Right ventricle myocardium superior (tissue), 1 donor: ENCODE measurements at places on chromosomes 5 and 9. TPM values are rescaled to one million over a fixed set of nuclear protein-coding genes. Genes with fewer than 3 reads are reported as not detected.

DBH gene
- not detected for total RNA-seq

DNA sequence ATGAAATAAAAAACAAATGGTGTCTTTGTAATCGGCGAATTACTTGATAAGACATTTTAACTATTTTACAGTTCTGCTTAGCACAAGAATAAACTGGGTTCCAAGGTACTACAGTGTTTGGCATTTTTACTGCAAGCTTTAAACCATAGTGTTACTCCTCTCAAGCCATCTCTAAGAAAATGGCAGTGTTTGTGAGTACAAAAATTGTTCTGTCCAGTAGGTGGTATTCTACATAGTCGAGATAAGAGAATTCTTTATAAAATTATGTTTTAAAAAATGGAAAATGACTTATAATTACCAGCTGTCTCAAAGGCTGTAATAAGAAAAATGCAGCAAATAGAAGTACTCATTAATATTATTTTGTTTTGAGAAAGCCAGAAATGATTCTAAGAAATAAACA, 3.2 kb downstream of the SMIM15 start:
- no peak for DNase-seq

GMCL2 gene
- not detected for total RNA-seq

DNA sequence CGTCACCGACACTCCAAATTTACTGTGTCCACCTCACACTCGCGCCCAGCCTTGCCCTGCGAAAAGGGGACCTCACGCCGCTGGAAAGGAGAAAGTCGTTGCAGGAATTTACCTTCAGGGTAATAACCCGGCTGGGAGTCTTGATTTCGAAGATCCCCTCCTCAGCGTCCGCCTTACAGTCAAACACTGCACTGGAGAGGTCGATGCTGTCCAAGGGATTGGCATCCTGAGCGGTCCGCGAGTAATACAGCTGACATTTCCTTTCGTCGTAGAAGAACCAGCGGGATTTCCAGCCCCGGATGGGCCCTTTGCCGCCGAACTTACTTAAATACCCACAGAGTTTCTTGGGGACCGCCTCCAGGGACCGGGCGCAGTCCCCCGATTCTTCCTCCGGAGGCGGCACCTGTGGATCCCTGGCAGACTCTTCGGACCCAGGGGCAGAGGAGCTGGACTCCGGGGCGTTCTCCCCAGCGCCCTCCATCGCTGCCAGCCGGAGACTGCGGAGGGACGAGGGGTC, 330 bp downstream of the TBC1D2 start:
- no peak for DNase-seq

DNA sequence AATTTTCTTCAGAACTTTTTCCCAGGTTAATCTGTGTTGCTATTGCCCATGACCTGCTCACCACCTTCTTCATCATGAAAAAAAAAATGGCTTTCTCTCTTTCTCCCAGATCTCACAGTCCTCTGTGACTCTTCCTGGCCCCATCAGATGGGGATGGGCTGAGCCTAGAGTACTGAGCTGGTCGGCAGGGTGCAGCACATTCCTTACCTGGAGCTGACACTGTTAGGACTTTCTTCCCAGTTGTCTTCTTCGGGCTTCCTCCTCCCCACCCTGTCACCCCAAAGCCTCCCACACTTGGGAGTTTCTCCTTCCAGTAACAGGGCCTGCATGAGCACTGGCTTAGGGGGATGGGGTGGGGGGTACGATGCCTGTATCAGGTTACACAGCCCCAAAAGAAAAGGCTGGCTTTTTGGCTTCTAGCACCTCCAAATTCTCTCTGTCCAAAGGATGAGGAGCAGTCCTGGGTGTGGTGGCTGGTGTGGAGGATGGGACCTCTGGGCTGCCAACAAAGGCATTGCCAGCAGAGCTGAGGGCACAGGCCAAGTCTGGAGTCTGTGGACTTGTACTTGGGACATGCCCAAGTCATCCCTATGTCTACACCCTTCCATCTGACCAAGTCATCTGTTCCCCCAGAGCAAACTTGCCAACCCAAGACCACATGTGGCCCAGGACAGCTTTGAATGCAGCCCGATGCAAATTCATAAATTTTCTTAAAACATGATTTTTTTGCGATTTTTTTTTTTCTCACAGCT, 68.0 kb upstream of the HSPA9 start:
- DNase-seq = no peak

DNA sequence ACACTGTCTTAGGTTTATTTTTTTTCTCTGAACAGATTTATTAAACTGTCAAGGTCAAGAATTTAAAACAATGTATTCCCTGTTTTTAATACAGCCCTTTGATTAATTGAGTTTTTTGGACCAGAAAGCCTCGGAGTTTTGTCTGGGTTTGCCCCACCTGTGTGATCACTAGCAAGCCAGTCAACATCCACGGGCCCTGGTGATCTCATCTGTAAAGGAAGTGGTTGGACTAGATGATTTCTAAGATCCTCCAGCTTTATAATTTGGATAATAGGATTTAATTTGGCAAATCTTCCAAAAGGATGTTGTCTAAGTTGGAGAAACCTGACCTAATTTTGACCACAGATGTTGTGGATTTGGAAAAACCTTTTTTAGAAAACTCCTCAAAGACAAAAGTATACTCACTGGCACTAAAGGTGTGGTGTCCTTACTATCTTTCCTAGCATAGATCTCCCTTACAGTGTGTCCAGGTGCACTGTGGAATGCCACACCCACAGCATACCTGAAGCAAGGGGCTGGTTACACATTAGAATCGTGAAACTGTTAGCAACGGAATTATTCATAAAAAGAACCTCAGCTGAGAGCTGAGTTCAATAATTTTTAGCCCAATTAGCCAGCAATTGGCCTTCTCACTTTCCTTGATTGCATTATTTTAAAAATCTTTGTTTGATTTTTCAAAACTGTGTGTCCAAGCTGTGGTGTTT, 195.6 kb upstream of the ELL2 start:
- DNase-seq = no peak
